ENCODE measurements at places on chromosomes 4 and X.

DNA sequence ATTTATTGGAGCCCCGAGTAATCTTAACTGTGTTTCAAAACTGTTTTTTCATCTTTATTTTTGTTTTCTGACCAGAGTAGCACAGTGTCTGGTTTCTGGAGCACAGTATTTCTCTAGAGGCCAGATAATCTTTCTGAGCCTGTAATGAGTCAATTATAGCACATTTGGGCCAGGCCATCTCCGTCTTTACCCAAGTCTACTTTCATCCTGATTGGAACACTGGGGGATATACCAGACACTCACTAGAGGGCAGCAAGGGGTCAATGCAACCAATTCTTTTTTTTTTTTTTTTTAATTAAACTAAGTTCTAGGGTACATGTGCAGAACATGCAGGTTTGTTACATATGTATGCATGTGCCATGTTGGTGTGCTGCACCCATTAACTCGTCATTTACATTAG, 282.0 kb downstream of the ARHGAP24 start:
- no peak for DNase-seq

DNA sequence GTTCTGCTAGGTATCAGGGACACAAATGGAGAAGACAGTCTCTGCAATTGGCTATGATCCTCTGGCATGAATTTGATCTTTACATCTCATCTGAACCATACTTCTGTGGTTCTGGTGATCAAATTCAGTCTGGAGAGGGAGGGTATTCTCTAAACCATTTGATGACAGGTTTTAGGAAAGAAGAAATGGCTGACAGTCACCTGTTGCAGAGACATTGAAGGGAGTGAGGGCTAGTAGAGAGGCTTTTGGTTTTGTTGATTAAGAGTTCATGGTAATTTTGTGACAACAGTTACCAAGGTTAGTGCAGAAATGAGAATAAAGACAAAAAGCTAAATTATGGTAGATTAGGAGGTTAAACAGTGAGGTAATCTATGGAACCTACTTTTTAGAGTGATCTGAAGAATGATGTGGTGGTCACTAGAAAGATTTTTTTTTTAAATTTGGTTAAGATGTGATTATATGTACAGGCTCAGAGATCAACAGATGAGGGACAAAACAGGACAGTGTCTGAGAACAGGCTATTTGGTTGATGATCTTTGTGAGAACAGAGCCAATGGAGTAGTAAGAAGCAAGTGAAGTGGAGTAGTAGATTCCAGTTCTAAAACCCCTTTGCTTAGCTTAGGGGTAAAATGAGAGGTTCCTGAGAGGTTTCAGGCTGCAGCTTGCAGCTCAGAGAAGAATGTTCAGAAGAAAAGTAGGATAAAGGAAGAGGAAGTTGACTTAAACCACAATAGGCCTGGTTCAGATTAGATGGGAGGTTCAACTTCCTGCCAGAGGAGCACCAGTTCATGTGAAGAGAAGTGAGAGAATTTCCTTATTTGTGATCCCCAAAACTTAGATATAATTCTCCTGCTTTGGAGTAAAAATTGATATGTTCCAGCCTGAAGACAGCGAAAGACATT, 34.7 kb downstream of the VSIG4 start:
- DNase-seq = no peak

DNA sequence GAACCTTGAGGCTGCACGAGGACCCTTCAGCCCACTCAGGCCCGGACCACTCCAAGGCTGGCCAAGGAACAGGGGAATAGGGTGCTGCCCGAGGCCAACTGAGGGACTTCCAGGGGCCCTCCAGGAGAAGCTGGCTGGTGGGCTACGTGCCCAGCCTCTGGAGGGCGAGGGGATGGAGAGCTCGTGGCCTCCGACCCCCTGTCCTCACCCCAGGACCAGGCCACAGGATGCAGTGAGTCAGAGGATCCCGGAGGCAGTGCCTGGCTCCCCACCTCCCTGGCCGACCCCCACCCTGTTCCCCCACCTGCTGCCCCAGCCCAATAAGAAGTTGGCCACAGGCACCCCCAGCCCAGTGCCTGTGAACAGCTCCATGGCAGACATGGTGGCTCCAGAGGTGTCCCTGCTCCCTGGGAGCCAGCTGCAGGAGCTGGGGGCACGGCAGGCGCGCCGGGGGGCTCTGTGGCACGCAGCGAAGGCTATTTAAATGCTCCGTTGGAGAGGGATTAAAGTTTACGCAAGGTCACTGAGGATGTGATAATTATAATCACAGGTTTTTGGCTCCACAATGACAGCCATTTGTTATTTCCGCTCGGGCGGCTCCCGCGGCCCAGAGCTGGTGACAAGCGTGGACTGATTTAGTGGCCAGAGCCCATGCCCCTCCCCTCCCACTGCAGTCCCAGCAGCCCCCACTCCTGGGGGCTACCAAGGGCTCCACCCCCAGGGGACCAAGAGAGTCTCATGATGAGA, 95.7 kb upstream of the NKX1-1 start:
- DNase-seq = no peak

DNA sequence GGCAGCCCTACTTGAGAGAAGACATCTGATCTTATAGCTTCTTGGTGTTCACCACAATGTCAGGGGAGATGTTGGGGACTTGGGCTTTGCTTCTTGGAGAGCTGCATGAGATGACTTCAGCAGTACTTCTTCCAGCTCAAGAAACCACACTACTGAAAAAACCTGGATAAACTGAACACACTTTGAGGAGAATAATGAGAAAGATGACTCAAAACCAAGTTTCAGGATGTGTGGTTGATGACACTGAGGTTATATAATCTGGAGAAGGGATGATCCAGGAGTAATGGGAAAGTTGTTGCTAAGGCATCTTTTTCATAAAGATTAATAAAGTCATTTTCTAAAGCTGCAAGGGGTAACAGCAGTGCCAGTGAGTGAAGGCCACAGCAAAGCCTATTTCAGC, 58.4 kb upstream of the PNPLA4 start:
- no peak for DNase-seq

DNA sequence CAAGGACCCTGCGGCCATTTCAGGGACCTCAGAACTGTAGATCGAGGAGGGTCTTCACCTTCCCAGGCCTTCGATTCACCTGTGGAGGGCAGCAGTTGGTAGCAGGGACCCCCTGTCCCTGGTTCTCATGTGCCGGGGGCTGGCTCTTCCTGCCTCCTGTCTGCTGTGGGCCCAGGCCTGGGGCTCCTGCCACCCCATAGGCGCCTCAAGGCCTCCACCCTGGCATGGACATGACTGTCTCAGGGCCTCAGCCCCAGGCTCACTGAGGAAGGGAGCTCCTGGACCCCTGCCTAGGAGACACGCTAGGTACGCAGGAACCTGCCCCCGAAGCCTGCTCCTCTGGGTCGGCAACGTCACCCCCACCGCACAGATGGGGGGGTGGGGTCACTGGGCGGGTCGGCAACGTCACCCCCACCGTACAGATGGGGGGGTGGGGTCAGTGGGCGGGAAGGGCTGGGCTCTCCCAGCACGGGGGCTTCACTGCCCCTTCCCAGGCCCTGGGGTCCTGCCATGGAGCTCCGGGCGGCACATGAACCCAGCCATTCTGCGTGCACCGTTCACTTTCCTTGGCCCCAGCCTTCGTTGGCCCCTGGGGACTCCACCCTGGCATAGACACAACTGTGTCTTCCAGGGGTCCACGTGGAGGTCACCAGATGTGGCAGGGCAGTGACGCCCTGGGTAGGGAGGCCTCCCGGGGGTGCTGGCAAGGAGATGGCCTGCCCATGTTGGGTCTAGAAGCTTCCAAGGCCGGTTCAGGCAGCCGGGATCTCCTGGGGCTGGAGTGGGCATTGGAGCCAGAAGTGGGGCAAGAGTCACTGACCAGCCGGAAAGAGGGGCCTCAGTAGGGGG, 3.5 kb upstream of the HGFAC start:
- no peak for DNase-seq

- DNase-seq = no peak
These were observed 93.8 kb downstream of the CRLF2 start for GRCh38 chrX:1118572-1119199.

DNA sequence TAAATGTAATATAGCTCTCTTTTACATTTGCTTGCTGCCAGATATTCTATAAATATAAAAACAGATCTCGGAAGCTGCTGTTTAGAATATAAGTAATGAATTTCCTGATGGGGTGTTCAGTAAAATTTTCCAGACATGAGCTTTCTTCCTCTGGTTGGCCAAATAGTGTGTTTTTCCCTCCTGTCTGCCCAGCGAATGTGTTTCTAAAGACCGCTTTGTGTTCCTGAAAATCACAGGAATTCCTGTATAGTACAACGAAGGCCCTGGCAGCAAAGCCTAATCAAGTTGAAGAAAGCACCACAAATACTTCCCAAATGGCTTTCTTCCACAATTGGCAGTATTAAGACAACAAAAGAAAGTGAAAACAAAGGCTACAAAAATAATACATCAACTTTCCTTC, 494.1 kb downstream of the INPP4B start:
- DNase-seq = no peak

GRCh38 chr4:16205298-16206164, 20.7 kb downstream of the TAPT1 start:
- DNase-seq = peak; percentile 17

- DNase-seq = no peak
These were observed 132.1 kb downstream of the COL4A6 start for GRCh38 chrX:108306086-108306485.

DNA sequence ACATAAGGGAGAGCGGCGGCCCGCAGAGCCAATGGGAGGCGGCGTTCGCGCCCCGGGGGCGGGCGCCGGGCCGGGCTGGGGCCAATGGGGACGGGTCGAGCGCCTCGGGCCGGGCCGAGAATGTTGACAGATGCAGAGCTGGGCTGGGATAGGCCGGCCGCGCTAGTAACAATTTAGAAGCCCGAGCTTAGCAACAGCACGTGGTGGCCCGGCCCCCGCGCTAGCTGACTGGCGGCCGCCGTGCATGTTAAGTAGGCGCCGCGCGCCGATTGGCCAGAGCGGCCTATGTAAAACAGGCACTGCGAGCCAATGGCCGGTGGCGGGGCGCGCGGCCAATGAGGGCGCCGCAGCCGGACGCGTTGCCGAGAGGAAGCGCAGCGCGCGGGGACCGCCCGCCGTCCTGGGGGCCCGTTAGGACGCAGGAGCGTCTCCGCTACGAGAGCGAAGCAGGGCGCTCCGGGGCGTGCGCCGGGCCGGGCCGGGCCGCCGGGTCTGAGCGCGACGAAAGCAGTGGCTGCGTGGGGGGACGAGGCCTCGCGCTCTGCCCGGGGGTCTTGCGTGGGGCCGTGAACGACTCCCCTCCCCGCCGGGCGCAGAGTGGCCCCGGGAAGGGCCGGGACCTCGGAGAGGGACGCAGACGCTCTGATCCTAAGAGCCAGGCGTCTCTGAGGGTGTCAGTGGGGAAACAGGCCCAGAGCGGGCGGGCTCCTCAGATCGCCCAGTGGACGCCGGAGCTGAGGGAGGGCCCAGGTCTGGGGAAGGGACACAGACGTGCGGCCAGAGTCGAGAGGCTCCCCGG, 435 bp upstream of the MXD4 start:
- peak; percentile 96 for DNase-seq

DNA sequence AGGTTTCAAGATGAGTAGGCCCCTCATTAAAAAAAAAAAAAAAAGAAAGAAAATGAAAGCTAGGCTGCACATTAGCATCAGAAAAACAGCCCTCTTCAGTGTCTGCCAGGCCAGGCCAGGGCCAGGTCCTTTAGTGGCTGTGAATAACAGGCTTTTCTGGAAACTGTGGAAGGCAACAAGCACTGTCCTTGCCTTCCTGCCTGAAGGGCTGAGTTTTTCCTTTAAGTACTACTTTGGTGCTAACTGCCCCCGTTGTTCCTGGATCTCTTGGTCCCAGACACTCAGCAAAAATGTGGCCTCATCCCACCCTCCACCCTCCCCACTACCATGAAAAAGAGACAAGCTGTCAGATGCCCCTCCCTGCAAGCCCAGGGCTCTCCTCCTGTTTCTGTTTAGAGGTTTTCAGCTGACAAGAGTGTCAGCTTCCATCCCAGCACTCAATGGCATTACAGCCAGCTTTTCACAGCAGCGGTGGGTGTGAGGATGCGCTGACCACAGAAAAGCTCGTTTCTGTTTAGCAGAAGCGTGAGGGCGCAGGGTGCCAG, 174.2 kb downstream of the NHS start:
- DNase-seq = peak; percentile 23

GRCh38 chr4:167084321-167084720, 150.0 kb downstream of the SPOCK3 start:
- DNase-seq = no peak

DNA sequence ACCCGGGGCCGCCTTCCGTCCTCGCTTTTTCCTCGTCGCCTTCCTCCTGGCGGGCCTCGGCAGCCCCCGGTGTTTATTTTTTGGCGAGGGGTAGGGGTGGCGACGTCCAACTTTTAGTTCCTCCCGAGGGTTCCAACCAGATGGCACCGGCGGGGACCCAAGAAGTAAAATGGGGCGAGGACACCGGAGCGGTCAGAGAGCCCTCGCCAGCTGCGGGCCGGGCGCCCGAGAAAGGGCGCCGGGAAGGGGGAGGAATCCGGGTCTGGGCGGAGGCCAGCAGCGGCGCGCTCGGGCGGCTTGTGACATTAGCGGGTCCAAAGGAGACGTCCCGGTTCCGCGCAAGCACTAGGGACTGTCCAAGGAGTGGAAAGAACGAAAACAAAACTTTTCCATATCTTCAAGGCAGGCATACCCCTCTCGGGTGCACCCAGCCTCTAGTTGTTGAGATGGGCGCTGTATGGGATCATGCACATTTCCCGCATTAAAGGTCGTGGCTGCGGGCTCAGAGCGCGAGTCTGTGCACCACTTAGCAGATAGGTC, 691 bp upstream of the USP46 start:
- peak; percentile 30 for DNase-seq

DNA sequence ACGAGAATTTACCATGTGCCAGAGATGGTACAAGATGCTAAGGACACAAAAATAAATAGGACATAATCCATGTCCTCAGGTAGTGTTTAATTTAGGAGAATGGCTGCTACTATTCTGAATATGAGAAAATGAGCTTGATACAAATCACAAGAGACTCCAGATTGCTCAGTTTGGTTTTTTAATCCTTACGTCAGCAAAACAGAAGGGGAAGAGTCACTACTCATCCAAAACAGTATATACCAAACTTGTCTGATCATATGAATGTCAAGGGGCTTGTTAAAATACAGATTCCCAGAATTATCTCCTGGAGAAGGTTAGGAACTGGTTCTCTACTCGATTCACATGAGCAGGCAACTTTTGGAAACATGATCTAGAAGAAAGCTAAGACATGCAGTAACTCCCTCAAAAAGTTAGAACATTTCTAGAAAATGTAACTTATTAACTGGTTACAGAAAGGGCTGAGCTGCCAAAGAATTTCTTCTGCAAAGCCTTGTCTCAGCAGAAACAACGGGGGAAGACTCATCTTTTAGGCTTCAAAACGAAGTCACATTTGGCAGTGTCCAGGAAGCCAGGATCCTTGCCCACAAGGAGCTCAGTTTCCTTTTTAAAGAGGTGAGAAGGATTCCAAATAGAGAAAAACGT, 3.4 kb downstream of the AIFM1 start:
- DNase-seq = no peak

GRCh38 chr4:176642472-176642871, 150.2 kb downstream of the VEGFC start:
- no peak for DNase-seq

DNA sequence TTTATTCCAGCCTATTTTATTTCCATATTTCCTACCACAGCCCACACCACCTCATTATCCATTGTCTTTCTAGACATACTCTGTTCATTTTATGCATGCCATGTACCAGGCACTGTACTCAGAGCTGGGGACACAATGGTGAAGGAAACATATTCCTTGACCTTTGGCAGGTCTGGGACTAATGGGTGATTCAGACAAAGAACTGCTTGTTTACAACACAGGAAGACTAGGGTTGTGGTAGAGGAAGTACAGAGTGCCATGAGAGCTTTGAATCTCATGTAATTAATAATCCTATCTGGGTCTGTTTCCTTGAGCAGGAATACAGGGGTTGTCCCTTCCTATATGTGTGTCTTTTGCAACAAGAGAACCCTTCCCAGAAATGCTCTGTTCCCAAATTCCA, 75.1 kb upstream of the NUDT10 start:
- DNase-seq = no peak

GRCh38 chrX:94057385-94057784, 383.4 kb downstream of the FAM133A start:
- DNase-seq = no peak
